ENCODE measurements at places on chromosomes 7 and 10.
A peak's percentile ranks its signal among the peaks of the same experiment; 100 is the strongest.

GRCh38 chr7:107882766-107883165, 8.2 kb upstream of the DLD start:
- DNase-seq: no peak

GRCh38 chr7:142752376-142753225, 3.3 kb downstream of the PRSS1 start:
- DNase-seq: no peak

GRCh38 chr10:80443531-80443974, 10.6 kb upstream of the TSPAN14 start:
- DNase-seq: no peak

GRCh38 chr7:157576415-157576814, 239.6 kb downstream of the DNAJB6 start:
- peak; percentile 47 for DNase-seq

- no peak for DNase-seq
These were observed 180.2 kb upstream of the CACNA2D1 start for GRCh38 chr7:82623812-82624211.

GRCh38 chr7:112411186-112411795, 39.0 kb upstream of the IFRD1 start:
- no peak for DNase-seq

DNA sequence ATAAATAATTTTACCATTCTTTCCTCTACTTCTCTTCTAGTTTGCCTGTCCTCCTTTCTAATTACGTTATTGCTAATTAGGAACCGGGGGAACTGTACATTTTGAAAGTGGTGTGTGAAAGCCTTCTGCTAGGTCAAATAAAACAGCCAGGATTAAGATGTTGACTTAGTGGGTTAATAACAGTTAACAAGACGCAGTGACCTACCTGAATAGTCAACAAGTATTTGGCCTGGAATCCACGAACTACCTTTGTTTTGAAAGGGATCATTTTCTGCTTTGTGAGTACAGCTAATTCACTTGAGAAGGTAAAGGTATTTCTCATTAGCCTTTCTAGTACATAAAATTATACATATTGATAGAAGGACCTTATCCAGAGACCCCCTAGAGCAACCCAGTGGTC, 139.9 kb downstream of the COL28A1 start:
- no peak for DNase-seq

DNA sequence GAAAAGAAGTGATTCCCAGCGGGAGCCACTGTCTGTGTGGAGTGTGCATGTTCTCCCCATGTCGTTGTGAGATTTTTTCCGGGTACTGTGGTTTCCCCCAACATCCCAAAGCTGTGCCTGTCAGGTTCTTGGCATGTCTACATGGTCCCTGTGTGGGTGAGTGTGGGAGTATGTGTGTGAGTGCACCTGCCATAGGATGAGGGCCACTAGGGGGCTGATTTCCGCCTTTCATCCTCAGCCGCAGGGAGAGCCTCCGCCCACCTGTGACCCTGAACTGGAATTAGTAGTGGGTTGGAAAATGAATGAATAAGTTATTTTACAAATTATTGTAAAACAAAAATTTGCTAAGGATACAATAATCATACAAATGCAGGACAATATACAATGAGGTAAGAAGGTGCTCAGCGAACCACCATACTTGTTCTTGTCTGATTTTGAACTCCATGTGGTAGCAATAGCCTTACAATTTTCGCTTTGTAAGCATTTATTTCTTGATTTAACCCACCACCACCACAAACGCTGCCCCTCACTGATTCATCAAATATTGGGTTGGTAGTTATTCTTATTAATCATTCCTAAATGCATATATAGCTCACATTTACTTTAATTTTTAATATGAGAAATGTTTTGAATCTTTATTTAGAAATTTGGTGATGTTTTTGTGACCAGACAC, 641.2 kb upstream of the VSTM2A start:
- no peak for DNase-seq

GRCh38 chr7:134016223-134016941, 110.8 kb upstream of the LRGUK start:
- no peak for DNase-seq

- no peak for DNase-seq
These were observed 22.4 kb downstream of the UBTD1 start for GRCh38 chr10:97520978-97521761.

GRCh38 chr10:131724169-131724545, 176.7 kb upstream of the PPP2R2D start:
- no peak for DNase-seq

DNA sequence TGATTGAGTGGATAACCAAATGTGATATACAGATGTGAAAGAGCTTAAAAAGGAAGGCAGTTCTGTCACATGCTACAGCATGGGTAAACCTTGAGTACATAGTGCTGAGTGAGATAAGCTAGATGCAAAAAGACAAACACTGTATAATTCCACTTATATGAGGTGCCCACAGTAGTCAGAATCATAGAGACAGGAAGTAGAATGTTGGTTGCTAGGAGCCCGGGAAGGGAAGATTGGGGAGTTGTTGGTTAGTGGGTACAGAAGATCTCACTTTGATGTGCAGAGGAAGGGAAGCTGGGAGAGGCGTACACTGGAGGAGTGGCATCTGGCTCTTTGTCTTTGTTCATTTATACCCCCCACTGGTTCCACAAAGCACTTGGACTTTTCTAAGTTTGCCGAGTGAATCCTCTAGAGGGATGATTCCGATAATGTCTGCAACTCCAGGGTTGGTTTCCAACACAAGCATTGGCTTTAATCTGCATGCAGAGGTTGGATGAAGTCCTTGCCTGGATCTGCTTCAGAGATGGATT, 39.5 kb downstream of the TSPAN14 start:
- DNase-seq: peak; percentile 42

DNA sequence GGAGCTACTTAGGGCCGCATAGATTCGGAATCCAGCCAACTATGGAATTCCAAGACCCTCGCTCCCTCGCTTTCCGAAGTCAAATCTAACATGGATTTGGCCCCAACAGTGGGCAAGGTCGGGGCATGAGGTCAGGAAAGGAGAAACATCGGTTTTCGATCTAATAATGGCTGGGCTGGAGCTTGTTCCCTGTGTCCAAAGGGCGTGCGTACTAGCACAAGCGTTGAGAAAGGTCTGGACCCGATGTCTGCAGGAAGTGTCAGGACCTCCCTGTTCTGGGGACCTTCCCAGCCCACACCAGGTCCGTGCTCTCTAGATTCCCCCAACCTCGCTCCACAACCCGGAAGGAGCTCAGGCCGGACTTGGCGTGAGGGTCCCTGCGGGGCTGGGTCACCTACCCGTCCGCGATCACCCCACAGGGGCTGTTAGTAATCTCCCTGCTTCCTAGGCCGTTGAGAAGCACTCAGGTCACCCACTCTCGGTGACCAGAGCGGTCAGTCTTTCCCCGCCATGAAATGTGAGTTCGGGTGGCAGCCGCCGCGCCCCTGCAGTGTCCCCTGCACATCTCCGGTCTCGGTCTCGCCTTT, 4.8 kb downstream of the FEZF1 start:
- no peak for DNase-seq

- no peak for DNase-seq
These were observed 77.8 kb upstream of the SH2B2 start for GRCh38 chr7:102208826-102209225.

GRCh38 chr10:20984662-20985061, 87.6 kb upstream of the NEBL start:
- no peak for DNase-seq

DNA sequence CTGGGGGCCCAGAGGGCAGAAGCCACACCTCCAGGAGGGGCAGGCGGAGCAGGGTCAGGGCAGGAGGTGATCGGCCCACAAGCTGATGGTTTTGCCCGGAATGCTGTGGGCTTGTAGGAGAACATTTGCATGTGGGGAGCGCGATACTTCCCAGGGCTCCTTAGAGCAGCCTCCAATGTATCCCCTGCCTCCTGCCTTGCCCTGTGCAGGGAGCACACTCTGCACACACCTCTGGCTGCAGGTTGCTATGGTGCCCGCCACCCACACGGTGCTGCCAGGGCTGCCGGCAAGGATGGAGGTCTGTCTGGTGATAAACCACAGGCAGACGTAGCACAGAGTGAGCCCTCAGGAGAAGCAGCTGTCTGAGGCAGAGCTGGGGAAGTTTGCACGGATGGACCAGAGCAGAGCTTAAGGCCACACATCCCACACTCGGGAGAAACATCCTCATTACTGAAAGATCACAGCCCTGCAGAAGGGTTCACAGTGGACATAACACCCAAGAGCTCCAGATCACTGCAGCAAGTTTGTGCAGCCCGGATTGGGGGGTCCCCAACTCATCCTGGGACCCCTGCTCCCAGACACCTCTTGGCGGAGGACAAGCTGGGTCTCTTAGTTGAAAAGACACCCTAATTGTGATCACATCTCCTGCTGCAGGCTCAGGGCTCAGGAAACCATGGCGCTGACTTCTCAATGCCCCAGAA, 41.8 kb downstream of the VIPR2 start:
- DNase-seq: no peak

DNA sequence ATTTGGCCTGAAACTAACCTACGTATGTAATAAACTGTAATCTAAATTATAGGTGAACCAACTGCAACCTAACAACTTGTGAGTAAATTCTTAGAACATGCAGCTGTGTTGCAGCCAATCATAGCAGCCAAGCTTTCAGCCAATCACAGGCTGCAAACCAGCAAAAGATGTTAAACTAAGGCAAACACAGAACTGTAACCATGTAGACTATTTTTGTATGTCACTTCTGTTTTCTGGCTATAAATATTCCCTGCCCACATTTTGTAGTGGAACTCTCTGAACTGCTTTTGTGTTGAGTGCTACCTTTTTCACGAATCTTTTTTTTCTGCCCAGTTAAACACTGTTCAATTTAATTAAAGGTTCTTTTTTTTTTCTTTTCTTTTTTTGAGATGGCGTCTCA, 28.2 kb upstream of the ZPBP start:
- no peak for DNase-seq

GRCh38 chr10:55146032-55146431, 345.0 kb upstream of the PCDH15 start:
- no peak for DNase-seq

- DNase-seq: no peak
These were observed 39.8 kb upstream of the POM121L12 start for GRCh38 chr7:52995676-52996075.

GRCh38 chr10:101162677-101163076, 31.6 kb downstream of the TLX1 start:
- no peak for DNase-seq

DNA sequence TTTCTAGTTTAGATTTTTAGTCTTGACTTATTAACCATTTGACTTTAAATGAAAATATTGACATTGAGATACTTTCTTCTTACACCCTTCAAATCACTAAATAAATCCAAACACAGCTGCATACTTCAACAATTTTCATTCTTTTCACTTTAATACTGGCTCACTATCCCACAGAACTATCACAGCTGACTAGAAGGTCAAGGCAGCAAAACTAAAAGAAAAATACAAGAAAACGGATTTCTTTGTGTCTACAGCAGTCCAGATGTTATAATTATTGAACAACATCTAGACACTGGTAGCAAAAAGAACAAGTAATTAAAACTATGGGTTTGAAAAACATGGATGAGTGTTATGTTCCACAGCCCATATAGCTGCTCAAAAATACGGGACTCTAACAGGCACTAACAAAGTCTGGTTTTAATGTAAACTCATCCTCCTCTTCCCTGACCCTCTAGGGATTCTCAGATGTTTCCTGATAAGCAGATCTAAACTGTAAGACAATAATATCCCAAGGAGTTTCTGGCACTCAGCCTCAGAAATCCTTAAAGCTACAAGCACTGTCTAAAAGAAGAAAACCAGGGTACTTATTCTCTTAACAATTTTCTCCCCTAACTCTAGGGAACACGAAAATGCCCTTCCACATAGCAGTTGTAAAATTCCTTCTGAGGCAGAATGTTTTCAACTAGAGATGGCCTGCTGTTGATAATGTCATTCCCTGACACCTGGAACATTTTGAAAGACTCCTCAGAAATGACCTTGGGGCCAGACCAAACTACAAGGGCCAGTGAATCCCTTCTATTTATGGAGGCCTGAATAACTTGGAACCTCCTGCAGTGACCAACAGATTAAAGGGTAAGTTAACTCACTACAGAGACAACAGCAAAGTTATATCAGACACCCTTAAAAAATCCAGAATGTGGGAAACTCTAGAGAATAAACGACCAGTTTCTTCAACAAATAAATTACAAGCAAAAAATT, 12.8 kb downstream of the DNMBP start:
- no peak for DNase-seq

DNA sequence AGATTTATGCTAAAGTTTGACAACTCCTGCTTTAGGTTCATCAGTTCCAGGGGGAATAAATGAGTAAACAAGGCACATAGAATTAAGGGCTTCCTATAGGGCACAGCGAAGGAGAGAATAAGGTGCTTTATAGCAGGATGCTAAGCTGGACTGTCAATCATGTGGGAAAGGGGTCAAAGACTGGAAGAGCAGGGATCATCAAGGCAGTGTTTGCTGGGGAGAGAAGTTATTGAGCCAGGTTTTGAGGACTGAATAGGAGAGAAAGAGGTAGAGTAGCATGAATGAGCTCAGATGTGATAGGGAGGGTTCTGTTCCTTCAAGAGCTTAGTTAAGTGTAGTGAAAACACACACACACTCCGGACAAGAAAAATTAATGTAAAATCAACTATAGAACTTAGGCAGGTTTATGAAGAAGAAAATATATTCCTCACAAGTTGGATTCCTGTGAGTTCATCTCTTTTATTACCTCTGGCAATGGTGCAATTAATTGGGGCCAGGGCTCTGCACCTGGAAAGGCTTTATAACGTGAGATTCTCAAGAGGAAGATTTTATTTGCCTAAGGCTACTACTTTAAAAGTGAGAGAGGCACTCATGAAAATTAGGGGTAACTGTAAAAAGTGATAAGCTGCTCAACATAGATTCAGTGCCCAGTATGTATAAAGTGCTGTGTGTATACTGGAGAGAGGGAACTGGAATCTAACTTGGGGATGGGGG, 222.4 kb downstream of the AUTS2 start:
- no peak for DNase-seq

DNA sequence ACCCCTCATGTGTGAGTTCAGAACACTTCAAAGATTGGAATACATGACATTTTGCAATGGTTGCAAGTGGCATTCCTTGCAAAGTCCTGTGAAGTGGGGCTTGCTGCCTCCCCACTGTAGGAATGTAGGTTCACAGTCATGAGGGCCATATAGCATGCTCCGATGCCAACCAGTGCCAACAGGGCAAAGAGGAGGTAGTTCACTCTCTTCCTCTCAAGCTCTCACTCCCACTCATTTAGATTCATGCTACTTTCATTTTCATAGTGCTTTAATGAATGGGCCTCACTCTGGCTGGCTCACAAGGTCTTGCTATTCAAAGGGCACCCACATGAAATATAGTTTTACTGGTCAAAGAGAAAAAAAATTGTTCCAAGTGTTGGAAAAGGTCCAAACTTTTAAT, 169.9 kb upstream of the AOAH start:
- peak; percentile 43 for DNase-seq

GRCh38 chr7:6256677-6257535, 15.5 kb downstream of the CYTH3 start:
- peak; percentile 69 for DNase-seq

DNA sequence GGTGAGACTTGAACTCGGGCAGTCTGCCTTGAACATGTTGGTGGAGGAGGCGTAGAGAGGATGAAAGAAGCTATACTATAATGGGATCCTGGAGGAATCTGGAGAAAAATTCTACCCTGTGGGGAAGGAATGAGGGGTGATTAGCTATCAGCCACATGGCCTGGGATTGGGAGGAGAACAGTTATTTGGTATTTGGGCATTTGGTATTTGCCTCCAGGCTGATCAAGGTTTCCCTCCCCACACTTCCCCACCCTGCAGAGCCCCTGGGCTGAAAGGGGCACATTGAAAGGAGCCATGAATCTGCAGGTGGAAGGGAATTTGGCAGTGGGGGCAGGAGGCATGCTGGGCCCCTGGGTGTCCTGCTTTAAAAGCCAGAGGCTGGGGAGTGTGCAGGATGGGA, 235.3 kb downstream of the INHBA start:
- no peak for DNase-seq

All from activated CD4-positive, alpha-beta T cell treated with anti-CD3 and anti-CD28 coated beads, Interleukin-2, Interleukin-4, amounts not matched to agents 100 ng/mL and 50 ng/mL, durations not matched to agents 16 hours and 8 hours (primary cell).